ENCODE measurements at places on chromosomes 5 and 9. TPM values are rescaled to one million over a fixed set of nuclear protein-coding genes. Genes with fewer than 3 reads are reported as not detected.

The NAIP gene
- 1.9 TPM for total RNA-seq

The FKBP15 gene
- 23.6 TPM for total RNA-seq

DNA sequence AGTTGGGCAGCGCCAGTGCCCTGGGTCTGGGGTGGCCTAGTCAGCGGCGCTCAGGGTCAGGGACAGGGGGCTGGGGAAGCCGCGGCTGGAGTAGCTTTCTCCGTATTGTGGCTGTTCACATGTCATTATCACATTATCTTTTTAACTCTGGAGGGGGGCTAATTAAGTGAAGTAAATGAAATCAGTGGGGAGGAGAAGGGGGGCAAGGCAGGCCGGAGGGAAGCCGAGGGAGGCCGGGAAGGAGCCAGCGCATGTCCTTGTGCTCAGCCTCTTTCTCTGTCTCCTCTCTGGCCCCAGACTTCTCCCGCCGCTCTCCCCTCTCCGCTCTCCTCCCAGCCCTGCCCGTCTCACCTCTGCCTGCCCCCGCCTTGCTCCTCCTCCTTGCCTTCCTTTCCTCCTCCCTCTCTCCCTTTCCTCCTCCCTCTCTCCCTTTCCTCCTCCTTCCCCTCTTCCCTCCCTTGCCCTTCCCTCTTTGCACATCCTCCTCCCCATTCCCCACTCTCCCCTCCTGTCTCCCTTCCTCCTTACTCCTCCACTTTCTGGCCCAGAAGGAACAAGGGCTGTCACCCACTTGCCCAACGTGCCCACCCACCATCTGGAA is 38.7 kb downstream of the ASS1 start:
- DNase-seq = no peak

The PDLIM4 gene
- 115 TPM for total RNA-seq

DNA sequence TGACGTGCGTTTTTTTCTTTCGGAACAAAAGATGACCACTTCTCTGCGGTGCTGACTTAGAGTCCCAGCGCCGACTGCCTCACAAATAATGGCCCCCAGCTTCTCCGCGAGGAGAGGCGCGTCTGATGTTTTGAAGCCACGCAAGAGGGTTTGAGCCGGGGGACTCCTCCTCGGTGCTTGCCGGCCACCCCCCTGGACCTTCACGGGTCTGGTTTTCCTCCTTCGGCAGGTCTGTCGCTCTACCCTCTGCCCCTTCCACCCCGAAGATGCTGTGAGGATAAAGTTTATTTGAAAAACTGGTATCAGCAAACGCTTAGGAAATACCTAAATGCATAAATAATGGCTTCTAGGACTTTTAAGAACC is 584 bp downstream of the USP20 start:
- DNase-seq = no peak

- no peak for DNase-seq
Measured at GRCh38 chr5:10689391-10690081, 71.5 kb downstream of the DAP start.

The ARSI gene
- 4.7 TPM for total RNA-seq

DNA sequence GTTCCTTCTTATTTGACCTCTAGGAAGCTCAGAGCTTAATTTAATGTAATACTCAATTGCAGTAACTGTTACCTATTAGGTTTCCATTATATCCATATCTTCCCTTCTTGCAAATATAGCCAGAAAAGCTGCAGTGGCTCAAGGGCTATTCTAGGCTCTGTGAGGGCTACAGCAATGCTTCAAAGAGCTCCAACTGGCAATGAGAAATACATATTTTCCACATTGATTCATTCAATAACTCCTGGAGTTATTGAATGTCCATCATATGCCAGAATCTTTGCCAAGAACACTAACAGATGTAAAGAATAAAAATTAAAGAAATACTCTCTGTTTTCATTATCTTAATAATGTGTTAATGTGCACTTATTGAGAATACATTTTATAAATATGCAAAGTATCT is 396.9 kb upstream of the PAPPA start:
- DNase-seq = no peak

GRCh38 chr9:16207161-16207560 is 654.3 kb downstream of the CCDC171 start:
- no peak for DNase-seq

Measured in foreskin keratinocyte (primary cell).